Amniotic stem cell (primary cell): ENCODE measurements at places on chromosomes 2 and 18.

DNA sequence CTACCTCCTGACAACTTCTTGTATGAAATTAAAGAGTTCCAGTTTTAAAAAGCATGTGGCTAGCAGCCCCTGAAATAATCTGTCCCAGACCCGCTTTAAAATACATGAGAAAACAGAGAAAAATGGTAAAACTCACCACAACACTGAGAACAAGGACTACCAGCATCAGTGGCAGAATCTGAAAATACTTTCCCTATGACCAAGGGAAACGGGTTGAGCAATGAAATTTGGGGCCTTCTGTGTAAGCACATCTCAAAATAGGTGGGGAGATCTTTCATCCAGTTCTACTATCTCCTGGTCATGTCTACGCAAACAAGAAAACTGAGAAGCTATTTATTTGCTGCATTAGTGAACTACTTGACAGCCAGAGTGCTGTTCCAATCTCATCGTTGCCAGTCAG is 172.3 kb downstream of the LNPK start:
- DNase-seq, result no peak

- DNase-seq, result no peak
These were observed 28.4 kb downstream of the IMPA2 start for GRCh38 chr18:12009581-12010140.

DNA sequence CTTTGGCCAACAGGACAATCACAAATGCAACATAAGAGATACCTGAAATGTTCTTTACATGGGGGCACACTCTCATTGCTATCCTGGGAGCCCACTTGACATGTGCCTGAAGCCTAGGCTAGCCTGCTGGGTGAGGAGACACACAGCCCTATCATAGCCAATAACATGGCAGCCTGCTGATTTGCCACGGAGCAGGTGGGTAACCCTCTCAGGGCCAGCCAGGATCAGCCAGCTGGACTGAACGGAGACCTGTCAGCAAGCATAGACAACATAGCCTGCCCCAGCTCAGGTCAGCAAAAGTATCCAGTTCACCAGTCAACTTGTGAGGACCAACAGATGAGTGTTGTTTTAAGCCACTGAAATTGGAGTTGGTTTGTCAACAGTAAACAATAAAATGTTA is 566.5 kb downstream of the DCDC2C start:
- no peak for DNase-seq

- no peak for DNase-seq
These were observed 60.2 kb downstream of the TMEM247 start for GRCh38 chr2:46539327-46540276.

DNA sequence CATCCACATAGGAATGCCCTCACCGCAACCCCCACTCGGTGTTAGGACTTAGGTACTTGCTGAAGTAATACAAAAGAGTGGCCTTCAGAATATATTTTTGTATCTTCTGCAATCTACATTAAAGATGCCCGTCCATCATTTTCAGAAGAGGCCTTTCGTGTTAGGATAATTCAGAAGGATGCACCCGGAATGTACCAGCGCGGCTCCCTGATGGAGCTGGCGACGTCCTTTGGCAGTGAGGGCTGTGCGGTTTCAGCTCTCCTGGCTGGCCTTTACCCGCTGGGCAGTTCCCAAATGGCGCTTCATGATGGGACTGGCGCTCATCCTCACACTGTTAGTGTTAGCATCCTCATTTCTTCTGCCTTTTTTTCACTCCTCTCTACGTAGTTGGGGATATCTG is 15.3 kb downstream of the TWIST2 start:
- no peak for DNase-seq
